ENCODE measurements at places on chromosomes 7 and 10.

- no peak for DNase-seq
Measured at GRCh38 chr10:59839576-59839975, 66.8 kb downstream of the CCDC6 start.

DNA sequence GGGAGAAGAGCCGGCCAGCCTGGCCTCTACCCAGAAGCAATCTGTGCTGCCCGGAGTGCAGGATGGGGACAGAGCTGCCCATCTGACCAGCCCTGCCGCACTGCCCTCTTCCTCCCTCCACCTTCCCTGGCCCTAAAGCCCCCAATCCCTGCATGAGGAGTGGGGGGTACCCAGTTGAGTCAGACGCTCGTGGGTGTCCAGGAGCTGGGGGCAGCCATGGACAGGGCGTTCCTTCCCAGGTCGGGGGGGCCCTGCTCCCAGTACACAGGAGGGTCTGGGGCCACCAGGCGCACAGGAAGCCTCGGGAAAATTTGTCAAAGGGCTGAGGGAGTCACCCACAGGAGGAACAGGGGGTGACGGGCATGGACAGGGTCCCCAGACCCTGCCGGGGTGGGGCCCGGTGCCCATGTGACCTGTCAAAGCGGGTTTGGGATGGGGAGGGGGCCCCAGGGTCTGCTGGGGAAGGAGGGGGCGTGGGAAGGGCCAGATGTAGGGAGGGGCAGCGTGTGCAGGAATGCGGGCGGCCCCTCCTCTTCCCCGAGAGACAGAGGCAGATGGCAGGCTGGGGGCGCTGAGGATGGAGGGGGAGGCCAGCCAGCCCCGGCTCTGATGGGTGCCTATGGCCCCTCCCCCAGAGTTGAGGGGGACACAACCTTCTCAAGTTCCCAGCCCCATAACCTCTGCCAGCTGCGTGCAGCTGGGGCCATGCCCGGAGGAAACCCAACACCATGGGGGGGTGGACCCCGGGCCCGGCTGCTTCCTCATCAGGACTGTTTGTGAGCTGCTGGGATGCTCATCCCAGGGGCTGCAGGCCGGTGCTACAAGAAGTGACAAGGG, 21.5 kb upstream of the GRIFIN start:
- no peak for DNase-seq

GRCh38 chr10:129945941-129946760, 17.9 kb downstream of the EBF3 start:
- no peak for DNase-seq

- no peak for DNase-seq
Measured at GRCh38 chr7:7181519-7182155, 707 bp upstream of the C1GALT1 start.

Measured in G401 (cell line).